Stimulated activated CD8-positive, alpha-beta memory T cell treated with anti-CD3 and anti-CD28 coated beads, Interleukin-7, amount 100 ng/mL, for 1 hour (primary cell): ENCODE measurements at places on chromosomes 5 and 9.

DNA sequence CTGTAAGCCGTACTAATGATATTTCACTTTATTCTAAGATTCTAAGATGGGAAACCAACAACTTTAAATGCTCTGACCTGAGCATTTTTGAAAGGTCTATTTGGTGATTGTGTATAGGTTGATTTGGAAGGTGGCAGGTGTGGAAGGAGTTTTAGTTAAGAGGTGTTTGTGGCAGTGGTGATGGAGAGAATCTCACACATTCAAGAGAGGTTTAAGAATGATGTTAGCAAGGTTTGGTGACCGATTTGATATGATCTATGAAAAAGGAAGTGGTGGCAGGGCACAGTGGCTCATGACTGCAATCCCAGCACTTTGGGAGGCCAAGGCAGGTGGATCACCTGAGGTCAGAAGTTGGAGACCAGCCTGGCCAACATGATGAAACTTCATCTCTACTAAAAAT, 319.2 kb upstream of the CD180 start:
- DNase-seq, result no peak

DNA sequence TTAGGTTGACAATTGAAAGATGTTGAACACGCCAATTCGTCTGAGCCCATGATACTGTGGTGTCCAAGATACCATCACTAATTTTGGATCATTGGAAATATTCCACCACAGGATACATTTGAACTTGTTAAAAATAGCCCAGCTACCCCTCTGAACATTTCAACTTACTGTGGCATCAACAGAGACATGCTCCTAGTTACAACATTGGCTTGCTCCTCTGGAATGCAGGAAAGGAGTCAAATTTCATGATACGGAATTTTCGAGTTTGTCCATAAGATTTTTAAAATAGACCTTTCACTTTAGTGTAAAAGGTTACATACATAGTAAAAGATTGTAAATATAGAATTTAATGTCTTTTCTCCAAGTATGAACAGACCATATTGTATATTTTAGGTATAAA, 12.8 kb downstream of the SEMA5A start:
- DNase-seq, result no peak

DNA sequence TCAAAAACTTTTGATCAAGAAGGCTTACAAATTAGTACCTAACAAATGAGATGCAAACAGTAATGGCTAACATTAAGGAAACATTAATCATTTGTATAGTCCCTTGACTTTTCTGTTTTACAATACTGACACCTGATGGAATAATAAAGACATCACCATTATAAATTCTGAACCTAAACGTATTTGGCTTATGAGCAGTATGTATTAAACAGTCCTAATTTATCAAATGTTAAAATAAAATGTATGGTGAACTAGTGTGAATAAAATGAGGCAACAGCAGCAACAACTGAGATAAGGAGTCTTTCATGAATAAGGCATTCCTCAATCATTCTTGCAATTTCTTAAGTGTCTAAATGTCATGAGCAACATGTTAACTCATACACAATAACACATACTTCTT, 6.0 kb downstream of the PUM3 start:
- no peak for DNase-seq

DNA sequence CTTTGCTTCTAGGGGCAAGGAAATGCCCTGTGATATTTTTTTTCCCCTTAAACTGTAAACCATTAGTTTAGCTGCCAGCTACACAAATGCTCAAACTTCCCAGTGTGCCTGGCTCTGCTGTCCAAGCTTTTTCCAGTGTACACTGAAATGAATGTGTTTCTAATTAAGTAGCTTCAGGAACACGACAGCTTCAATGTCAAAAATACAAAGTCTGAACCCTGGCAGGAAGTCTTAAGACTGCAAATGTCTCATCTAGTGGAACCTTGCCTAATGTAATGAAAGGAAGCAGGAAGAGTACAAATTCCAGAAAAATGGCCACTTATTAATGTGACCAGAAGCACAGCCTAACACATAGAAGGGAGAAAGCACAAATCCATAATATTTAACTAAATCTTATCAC, 255.2 kb downstream of the CRB2 start:
- DNase-seq, result no peak

GRCh38 chr5:75707911-75708509, 9.2 kb downstream of the POC5 start:
- DNase-seq, result no peak

DNA sequence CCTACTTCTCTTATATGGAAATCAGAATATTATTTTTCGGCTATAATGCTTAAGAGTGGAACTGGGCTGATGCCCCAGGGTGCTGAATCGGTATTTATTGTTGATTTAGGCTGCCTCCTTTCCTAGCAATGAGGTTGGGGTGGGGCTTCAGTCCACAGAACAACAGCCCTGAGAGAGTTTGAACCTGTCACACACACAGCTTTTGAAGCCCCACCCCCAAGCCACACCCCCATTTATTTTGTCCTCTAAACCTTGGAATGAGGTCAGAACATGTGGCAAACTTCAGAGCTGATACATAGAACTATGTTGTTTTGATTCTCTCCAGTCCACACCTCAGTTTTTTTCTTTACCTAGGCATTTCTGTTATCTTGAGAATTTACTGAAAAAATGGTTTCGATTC, 51.7 kb upstream of the CAMK4 start:
- no peak for DNase-seq

GRCh38 chr5:59209758-59210359, 627.0 kb downstream of the RAB3C start:
- no peak for DNase-seq

GRCh38 chr5:119359737-119360413, 4.1 kb downstream of the TNFAIP8 start:
- DNase-seq, result no peak

DNA sequence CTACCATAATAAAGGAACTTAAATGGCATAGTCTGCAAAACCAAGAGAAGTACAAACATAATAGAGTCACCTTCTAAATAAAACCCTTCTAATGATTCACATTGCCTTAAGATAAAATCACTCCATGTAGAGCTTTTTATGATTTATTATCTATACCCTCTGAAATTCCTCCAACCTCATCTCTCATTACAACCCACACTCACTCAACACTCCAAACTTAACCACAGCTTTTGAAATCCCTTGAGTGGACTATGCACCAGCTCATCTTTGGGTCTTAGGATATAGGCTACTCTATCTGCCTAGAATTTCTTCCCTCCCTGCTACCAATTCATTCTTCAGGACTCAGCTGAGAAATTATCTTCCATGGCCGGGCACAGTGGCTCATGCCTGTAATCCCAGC, 122.5 kb downstream of the CETN3 start:
- DNase-seq, result no peak

DNA sequence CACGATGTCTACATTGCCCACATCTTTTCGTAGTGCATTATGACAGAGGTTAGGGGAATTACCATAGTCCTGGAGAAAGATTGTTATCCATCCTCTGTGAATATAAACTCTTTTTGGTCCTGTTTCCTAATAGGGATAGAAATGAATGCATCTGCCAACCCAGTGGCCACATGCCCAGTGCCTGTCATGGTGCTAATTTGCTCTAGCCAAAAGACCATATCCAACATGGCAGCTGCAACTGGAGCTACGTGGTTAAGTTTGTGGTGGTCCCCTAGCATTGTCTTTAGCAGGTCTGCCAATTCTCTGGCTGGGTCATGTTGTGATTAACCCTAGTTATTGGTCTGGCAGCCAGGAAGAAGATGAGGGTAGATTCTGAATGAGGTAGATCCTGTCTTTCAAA, 87.5 kb downstream of the FGF18 start:
- DNase-seq, result no peak

- no peak for DNase-seq
Observed at GRCh38 chr5:6480133-6481051, 31.7 kb downstream of the UBE2QL1 start.

DNA sequence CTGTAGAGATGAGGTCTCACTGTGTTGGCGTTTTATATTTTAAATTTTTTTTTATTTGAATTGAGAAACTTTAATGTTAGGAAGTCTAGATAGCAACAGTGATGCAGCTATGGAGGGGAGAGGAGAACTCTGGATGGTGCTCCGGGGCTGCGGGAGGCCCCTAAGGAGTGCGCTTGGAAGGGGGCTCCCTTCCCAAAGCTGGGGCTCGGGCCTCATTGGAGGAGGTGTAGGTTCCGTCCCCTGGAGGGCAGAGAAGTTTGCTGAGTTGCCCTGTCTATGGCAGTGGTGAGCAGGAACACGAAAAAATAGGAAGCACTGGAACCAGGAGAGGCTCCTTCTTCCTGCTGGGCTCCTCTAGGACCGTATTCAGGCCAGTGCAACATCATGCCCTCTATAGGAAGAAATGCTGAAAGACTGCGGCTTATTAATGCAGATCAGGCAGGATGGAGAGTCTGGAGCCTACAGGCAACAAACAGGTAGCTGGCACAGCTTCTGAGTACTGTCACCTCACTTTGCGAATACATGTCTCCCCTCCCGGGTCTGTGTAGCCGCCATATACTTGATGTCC, 16.1 kb downstream of the AHRR start:
- DNase-seq, result no peak

- no peak for DNase-seq
Observed at GRCh38 chr9:72506615-72507014, 14.8 kb upstream of the TMC1 start.

DNA sequence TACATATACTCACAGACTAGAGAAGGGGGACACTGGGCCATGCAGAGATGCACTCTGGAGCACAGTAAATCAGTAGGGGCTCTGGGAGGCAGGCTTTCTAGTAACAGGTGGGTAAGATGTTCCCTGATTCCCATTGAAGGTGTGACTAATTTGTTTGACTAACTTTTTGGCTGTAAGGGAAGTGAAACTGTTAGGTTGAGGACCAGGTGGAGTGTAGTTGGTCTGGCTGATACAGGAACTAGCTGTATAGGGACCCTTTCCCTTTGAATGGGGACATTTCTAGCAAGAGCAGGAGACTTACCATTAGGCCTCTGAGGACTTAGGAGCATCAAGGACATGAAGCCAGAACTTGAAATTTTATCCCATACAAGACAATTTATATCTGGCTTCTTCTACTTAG, 989.6 kb upstream of the COX7C start:
- no peak for DNase-seq

- DNase-seq, result no peak
Observed at GRCh38 chr9:19938990-19939733, 150.3 kb upstream of the SLC24A2 start.

- no peak for DNase-seq
Observed at GRCh38 chr9:110821064-110821463, 152.5 kb downstream of the MUSK start.

DNA sequence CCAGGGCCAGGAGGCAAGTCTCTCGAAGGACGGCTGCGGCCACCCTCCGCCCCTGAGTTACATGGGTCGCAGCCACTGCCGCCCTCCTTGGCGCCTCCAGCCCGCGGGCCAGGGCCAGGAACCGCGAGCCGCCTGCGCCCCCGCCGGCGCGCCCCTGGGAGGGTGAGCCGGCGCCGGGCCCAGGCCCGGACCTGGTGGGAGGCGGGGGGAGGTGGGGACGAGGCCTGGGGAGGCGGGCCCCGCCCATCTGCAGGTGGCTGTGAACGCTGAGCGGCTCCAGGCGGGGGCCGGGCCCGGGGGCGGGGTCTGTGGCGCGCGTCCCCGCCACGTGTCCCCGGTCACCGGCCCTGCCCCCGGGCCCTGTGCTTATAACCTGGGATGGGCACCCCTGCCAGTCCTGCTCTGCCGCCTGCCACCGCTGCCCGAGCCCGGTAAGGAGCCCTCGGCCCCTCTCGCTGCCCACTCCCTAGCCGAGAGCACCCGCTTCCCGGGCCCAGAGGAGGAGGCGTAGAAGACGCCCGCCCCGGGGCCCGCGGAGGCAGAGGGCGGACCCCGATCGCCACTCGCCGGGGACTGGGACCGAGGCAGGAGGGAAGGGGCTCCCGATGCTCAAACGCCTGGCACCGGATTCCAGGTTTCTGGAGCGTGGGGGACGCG, at the start of gene ASS1:
Gene ASS1 (plus strand): TSS at position 397 of the 657 bp plus-strand sequence. CDS start 7,268 bp downstream, outside the sequence.
- no peak for DNase-seq

DNA sequence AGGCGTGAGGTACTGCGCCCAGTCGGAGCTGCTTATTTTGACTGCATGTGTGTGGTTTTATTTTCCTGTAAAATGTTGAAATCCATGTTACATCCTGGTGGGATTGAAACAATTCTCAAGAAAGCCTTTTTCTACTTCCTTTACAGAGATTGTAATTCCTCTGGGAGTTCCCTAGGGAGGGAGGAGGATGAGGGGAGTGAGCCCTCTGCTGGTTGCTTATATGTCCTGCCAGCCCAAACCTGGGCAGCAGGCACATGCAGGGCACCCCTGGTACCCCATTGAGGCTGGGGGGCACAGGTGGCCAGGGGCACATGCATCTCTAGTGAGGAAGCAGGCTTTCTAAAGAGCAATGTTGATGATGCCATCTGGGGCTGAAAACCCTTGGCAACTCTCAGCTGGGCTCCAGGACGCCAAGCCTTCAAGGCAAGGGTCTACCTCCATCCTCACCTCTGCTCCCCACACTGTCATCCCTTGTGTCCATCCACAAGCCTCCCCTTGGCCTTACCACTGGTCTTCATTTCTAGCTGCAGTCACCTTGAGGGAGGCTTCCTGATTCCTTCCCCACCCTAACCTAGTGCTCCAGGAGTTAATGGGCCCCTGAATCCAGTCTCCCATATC, 84.7 kb upstream of the TNFSF8 start:
- no peak for DNase-seq

DNA sequence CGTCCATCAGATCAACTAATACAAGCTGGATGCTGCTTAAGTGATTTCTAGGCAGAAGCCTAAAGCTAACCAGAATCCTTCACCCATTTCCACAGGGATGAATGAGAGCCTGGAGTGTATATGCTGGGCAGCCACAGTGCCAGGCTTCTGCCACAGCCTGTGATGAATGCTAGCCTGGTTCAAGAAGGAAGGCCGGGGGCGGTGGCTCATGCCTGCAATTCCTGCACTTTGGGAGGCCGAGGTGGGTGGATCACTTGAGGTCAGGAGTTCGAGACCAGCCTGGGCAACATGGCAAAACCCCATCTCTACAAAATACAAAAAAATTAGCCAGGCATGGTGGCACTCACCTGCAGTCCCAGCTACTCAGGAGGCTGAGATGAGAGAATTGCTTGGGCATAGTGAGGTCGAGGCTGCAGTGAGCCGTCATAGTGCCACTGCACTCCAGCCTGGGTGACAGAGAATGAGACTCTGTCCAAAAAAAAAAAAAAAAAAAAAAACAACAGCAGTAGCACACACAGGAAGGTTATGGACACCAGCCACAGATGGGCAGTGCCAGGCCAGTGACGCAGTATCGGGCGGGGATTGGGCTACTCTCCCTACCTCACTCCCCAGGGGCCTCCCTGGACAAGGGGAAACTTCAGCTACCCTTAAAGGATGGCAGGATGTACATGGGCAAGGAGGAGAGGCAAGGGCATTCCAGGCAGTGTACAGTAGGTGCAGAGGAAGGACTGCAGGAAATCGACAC, 23.1 kb upstream of the HMCN2 start:
- DNase-seq, result no peak

- DNase-seq, result no peak
Observed at GRCh38 chr5:128466554-128466953, 71.5 kb downstream of the FBN2 start.

DNA sequence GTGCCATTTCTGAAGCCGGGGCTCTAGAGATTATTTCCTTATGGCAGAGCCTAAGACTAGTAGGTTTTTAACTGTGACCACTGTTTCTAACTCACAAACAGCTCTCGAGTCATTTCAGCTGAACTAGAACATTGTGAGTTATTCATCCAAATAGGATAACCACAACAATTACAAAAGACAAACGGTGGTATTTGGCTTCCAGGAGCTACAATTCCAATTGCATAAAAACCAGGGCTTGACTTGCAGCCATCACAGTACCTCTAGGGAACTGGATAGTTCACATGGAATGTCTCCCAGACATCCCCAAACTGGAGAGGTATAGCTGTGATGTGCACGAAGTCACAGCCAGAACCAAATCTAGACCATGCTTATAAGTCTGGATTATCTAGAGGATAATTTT, 224.8 kb downstream of the FAM114A2 start:
- DNase-seq, result no peak

GRCh38 chr9:18747595-18747994, 273.6 kb downstream of the ADAMTSL1 start:
- DNase-seq, result no peak
